ENCODE measurements at places on chromosomes 3 and 15.

- no peak for DNase-seq
These were observed 48.7 kb downstream of the KLHL6 start for GRCh38 chr3:183506674-183507320.

DNA sequence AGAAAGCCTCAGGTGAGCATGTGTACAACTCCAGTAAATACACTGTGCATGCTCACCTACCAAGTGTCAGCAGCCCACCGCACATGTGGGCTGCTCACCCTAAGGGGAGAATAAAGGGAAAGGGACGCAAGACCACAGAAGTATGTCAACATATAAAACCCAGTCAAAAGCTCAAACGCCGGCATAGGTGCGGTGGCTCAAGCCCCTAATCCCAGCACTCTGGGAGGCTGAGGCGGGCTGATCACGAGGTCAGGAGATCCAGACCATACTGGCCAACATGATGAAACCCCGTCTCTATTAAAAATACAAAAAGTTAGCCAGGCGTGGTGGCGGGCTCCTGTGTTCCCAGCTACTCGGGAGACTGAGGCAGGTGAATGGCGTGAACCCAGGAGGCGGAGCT is 732.1 kb downstream of the ZPLD1 start:
- DNase-seq = no peak

DNA sequence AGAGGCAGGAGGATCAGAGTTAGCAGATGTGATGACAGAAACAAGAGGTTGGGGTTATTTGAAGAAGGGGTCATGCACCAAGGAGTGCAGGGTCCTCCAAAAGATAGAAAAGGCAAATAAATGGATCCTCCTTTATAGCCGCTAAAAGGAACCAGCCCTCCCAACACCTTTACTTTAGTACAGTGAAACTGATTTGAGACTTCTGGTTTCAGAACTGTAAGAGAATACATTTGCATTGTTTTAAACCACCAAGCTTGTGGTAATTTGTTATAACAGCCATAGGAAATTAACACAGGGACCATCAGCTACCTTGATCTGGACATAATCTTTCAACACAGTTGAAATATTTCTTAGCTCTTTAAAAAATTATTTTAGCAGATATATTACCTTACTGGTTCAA is 166.6 kb downstream of the TIGIT start:
- no peak for DNase-seq

GRCh38 chr15:41797201-41797944 is 23.1 kb downstream of the MAPKBP1 start:
- DNase-seq = no peak

GRCh38 chr15:90478846-90479481 is 50.8 kb upstream of the CRTC3 start:
- DNase-seq = no peak

Measured in NCI-H1105 (cell line).